ENCODE measurements at places on chromosomes 13 and 19.

GRCh38 chr19:11963566-11964355 lies 1.1 kb upstream of the ZNF763 start:
- peak; percentile 76 for DNase-seq

DNA sequence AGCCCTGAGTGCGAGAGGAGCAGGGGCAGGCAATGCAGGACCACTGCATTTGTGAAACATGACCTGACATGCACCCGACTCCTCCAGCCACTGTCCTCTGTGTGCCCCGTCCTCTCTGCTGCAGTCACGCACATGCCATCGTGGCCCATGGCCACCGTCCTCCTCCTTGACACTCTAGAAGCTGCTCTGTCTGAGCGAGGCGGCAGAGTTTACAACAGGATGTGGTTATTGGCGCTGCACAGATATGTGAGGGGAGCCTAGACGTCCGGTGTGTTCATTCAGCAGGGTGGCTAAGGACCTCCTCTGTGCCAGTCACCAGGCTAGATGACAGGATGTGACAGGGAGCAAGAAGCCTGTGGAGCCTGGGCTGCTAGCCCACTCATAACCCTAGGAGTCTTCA lies 277.8 kb downstream of the FOXO1 start:
- DNase-seq: peak; percentile 64

DNA sequence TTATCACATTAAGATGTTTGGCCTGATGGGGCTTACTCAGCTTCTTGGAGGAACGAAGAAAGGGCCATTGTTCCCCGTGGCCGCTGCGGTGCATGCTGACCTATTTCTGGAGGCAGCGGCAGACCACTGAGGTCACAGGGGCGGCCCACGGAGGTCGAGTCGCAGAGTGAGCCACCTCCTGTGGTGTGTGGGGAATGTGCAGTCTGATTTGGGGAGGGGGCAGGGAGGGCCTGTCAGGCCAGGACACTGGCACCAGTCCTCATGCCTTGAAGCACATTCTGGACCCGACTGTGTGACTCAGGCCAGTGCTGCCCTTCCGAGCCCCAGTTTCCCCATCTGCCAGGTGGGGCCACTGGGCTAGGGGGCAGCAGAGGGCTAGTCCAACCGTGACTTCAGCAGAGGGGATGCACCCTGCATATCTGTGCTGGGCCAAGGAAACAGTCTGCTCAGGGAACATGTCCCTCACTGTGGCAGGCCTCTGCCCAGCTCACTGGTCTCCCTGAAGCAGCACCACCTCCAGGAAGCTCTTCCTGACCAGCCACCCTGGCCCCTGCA lies 6.3 kb downstream of the SLC7A10 start:
- DNase-seq: no peak

DNA sequence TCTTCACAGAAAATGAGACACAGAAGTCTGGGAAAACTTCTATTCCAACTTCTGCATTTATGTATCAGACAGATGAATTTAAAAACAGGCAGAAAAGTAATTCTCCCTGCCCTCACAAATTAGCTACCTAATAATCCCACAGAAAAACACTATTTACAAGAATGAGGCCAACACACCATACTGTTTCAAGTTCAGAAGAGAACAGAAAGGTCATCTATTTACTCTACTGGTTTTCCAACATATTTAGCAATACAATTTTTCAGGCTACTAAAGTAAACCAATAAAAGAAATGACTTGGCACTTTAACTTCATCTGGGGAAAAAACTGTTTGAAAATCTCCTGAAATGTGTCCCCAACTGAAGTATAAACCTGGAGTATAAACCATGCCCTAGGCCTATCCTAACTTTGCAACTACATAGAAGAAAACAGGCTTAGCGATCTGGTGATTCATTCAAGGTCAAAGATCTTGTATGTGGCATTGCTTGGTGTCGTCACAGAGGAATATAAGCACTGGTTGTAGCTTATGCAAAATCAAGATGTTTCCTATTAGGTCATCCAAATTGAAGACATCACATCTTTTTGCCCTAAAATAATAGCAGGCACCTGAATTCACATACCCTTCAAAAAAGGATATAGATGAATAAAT lies 20.1 kb upstream of the EBPL start:
- DNase-seq: no peak

DNA sequence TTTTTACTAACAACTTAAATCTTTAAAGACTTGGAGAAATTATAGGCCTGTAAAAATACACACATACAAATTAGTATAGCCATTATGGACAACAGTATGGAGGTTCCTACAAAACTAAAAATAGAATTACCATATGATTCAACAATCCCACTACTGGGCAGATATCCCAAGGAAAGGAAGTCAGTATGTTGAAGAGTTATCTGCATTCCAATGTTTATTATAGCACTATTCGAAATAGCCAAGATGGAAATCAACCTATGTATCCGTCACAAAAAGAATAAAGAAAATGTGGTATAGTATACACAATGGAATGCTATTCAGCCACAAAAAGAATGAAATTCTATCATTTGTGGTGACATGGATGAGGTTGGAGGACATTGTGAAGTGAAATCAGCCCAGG lies 37.2 kb downstream of the SLITRK1 start:
- DNase-seq: no peak

GRCh38 chr13:105725887-105726286 lies 809.6 kb downstream of the EFNB2 start:
- DNase-seq: no peak

DNA sequence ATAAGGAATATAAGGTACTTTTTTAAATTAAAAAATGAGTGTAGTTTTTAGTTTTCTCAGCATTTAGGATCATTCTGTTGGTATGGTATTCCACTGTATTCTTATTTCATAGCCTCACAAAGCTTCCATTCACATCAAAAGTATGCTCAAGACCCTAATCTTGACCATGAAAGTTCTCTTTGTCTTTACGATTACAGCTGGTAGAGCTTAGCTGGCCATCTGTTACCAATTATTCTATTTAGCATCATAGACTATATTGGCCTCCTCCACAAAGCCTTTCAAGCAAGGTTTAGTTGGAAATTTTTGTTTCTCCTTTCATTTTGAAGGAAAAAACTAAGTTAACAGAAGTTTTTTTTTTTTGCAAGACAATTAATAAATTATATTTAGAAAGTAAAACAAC lies 245.1 kb downstream of the KCTD12 start:
- DNase-seq: no peak

- DNase-seq: no peak
These were observed 124.2 kb downstream of the CDK8 start for GRCh38 chr13:26378116-26378515.

DNA sequence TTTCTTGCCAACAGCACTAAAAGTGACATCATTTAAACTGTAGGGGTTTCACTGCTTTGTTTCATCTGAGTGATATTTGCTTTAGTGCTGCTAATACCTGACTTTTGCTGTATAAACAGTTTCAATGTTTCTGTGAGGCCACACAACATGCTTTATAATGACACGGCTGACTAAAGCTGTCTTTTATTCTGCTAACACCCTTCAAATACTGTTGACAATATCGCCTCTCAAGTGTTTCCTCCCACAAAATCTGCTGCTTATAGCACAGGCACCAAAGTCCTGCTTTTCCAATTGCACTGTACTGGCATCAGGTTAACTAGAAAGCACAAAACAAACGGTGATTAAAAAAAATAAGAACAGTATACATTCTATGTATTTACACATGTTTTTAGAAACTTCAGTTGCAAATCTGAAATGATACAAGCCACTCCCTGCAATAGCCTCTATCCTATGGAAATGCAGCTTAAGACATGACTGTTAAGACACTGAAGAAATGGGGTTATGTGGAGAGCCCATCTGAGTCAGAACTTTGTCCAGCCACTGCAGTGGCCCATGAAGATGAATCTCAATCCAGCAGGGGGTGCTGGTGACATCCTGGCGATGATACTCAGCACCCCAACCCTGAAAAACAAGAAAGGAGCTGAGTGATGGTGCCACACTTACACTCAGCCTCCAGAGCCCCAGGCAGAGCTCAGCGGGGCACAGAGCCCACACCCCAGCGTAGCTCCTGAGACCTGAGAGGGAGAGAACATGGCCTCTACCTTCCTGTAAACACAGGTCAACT lies 29.4 kb downstream of the RFXAP start:
- DNase-seq: no peak

- no peak for DNase-seq
These were observed 310.0 kb downstream of the RBM26 start for GRCh38 chr13:79096099-79096498.

GRCh38 chr13:36872621-36873020 lies 47.4 kb downstream of the SMAD9 start:
- no peak for DNase-seq

DNA sequence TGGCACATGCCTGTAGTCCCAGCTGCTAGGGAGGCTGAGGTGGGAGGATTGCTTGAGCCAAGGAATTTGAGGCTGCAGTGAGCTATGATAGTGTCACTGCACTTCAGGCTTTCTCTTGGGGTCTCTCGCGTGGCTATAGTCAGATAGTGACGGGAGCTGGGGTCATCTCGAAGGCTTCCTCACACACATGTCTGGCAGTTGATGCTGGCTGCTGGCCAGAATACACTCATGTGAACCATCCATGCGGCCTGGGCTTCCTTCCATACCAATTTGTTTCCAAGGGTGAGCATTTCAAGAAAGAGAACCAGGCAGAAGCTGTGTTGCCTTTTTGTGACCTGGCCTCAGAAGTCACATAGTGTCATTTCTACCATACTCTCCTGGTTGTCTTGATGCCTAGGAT lies 26.4 kb downstream of the LEUTX start:
- no peak for DNase-seq

DNA sequence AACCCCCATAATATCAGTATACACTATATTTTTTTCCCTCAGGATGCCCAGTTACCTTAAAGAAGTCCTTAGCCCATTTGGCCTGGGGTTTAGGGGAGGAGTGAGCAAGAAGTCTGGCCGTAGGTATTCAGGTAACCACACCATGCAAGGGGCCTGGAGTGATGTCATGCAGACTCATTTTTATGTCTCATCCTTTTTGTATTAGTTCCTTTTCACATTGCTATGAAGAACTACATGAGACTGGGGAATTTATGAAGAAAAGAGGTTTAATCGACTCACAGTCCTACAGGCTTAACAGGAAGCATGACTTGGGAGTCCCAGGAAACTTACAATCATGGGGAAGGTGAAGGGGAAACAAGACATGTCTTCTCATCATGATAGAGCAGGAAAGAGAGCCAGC lies 12.2 kb downstream of the TPP2 start:
- DNase-seq: no peak

DNA sequence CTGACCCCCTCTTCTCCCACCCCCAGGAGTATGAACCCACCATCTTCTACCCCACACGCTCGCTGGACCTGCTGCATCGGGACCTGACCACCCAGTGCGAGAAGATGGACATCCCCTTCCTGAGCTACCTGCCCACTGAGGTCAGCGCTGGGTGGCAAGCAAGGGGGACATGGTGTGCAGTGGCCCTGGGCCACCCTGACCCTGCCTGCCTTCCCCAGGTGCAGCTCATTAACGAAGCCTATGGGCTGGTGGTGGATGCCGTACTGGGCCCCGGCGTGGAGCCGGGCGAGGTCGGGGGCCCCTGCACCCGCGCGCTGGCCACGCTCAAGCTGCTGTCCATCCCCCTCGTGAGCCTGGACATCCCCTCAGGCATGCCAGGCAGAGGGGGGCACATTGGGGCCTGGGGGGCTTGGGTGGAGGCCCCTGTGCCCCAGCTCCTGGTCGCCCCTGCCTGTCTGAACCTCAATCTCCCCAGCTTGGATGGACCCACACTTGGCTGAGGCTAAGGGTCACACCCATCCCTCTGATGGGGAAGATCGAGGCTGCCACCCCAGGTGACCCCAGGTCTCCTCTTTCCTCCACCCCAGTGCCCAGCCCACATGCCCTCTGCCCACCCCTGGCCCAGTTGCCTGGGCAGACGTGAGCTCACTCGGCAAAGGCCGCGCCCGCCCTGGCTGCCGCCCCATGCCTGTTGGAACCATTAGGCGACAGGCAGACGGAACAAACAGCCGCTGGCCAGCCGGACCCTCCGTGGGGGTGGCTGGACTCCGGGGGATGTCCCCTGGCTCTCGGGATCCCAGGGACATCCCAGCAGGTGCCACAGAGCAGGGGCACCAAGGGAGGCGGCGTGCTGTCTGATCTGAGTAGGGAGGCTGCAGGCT lies 2.5 kb upstream of the CILP2 start:
- no peak for DNase-seq

GRCh38 chr13:33537676-33538075 lies 252.1 kb upstream of the STARD13 start:
- DNase-seq: no peak

- DNase-seq: no peak
These were observed 44.1 kb downstream of the UBL3 start for GRCh38 chr13:29805994-29806979.

GRCh38 chr19:12205296-12205695 lies 42.4 kb downstream of the ZNF136 start:
- no peak for DNase-seq

DNA sequence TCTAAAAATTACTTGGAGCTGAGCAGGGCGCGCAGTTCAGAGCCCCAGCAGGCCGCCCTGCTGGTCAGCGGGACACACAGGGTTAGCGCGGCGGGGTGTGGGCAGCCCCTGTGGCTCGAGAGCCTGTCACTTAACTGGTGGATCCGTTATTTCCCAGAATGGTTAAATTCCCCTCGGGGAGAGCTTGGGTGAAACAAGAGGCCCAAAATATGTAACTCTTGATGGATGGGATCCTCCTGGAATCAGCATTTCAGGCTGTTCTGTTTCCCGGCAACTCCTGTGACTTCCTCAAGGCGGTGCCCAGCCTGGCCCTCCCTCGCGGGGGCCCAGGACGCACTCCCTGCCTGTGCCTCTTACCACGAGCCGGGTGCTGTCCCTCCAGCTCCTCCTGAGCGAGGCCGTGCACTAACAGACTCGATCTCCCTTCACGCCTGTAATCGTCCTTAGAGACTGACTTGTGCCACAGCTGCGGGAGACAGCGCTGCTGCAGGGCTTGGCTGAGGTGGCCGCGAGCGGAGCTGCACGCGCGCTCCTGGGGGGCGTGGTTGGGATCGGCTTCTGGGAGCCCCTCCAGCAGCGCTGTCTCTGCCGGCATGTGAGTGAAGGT lies 9.7 kb downstream of the PTBP1 start:
- DNase-seq: no peak

GRCh38 chr13:22800526-22801401 lies 380.0 kb upstream of the SGCG start:
- no peak for DNase-seq

DNA sequence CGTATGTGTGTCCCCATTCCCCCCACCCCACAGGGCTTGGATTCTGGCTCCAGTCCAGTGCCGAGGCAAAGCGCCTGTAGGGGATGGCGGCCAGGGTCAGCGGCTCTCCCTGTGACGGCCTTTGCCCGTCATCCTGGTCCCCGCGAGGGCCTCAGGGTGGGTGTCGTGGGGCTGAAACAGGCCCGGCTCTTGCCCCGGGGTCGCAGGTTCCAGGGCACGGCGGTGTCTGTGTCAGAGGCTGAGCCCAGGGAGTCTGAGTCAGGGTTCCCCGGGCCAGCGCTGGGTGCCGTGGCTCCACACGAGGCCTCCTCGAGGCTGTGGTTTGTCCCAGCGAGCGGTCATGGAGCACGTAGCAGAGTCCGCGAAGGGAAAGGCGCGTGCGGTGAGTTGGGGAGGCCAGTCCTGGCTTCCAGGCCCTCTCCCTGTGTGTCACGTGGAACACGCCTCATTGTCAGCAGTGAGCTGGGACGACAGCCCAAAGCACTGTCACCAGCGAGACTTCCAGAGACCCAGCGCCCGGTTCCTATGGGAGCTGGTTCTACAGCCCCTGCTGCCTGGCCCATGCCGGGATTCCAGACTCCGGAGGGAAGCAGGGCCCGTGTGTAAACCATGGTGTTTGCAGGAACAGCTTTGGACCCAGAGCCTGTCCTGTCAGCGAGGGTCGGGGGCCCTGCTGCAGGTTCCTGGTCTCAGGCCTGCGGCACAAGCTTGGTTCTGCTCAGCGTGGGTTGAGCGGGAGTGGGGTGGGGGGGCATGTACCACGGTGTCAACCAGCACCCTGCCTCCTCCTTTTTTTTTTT lies 13.4 kb downstream of the NCLN start:
- no peak for DNase-seq

- no peak for DNase-seq
These were observed 5.3 kb downstream of the KCTD15 start for GRCh38 chr19:33802001-33802400.

All from GM10248 (cell line).